ENCODE measurements at places on chromosomes 13 and 19.

GRCh38 chr13:60001889-60002288 lies 161.8 kb downstream of the DIAPH3 start:
- DNase-seq, result no peak

GRCh38 chr13:54928071-54928470 lies 1899.5 kb downstream of the OLFM4 start:
- DNase-seq, result peak; percentile 10

GRCh38 chr13:57604442-57604841 lies 27.1 kb upstream of the PCDH17 start:
- no peak for DNase-seq

DNA sequence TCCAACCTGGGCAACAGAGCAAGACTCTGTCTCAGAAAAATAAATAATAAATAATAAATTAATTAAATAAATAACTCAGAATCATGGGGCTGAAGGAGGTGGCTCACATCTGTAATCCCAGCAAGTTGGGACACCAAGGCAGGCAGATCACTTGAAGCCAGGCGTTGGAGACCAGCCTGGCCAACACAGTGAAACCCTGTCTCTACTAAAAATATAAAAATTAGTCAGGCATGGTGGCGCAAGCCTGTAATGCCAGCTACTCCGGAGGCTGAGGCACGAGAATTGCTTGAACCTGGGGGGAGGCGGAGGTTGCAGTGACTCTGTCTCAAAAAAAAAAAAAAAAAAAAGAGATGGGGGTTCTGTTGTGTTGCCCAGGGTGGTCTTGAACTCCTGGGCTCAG lies 7.2 kb downstream of the TMEM38A start:
- DNase-seq, result no peak

- DNase-seq, result no peak
Observed at GRCh38 chr19:49874503-49875157, 2.5 kb downstream of the AKT1S1 start.

GRCh38 chr19:934865-935479 lies 9.1 kb downstream of the ARID3A start:
- DNase-seq, result no peak

GRCh38 chr19:33167438-33167837 lies 26.7 kb upstream of the LRP3 start:
- DNase-seq, result no peak

- no peak for DNase-seq
Observed at GRCh38 chr19:28915737-28916460, 297.1 kb downstream of the UQCRFS1 start.

Measured in brain (organoid and tissue), 16 donors.